ENCODE measurements at places on chromosomes 12 and 14.

DNA sequence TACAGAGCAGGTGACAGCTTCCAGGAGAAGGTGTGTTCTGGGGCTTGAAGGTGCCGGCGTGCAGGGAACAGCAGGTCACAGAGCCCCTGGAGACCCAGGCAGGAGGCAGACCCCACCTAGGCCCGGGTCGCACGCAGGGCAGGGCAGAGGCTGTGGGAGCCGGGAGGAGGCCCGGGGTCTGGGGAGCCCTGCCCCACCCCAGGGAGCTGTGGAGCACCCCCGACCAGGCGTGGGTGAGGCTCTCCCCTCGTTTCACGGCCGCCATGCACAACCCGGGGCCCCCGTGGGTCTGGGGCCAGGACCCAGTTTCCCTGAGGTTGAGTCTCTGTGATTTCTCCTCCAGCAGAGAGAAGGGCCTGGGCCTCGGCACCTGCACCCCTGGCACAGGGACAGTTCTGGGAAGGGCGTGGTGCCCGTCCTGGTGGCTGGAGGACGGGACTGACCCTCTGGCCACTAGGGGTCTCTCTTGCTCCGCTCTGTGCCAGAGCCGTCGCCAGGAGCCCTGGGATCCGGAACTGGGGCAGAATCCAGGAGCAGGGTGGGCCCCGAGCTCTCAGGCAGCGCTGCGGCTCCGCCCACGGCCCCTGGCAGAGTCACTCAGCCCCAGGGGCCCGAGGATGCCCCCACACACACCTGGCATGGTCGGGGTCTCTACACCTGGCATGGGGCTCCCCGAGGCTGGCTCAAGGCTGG, 75.2 kb upstream of the FBRSL1 start:
- peak; percentile 82 for DNase-seq

GRCh38 chr12:129615001-129615400, 288.8 kb downstream of the TMEM132D start:
- no peak for DNase-seq

GRCh38 chr12:53334822-53335221, 1.3 kb downstream of the SP7 start:
- DNase-seq: no peak

- no peak for DNase-seq
Measured at GRCh38 chr12:3038926-3039510, 38.2 kb upstream of the TSPAN9 start.

DNA sequence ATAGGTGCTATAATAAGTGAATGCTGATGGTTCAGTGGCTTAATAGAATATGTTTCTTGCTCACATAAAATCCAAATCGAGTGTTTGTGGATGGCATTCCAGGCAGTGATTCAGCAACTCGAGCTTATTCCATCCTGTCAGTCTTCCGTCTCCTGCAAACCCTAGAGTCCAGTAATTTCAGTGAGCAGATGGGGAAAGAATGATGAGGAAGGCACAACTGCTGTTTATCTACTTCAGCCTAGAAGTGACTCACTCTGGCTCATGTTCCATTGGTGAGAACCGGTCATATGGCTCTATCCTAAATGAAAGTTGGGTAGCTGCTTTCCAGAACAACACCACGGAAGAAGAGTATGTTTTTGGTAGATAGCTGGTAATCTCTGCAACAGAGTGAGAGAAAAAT, 421.8 kb upstream of the PDE3A start:
- no peak for DNase-seq

GRCh38 chr12:106863189-106863588, 88.7 kb downstream of the RIC8B start:
- DNase-seq: no peak

GRCh38 chr12:50258167-50258551, 25.2 kb downstream of the LIMA1 start:
- no peak for DNase-seq

GRCh38 chr12:20189767-20190166, 178.6 kb upstream of the PDE3A start:
- no peak for DNase-seq

- DNase-seq: no peak
Measured at GRCh38 chr14:78592616-78593219, 422.5 kb downstream of the NRXN3 start.

- DNase-seq: no peak
Measured at GRCh38 chr12:24537083-24537860, 411.6 kb downstream of the BCAT1 start.

DNA sequence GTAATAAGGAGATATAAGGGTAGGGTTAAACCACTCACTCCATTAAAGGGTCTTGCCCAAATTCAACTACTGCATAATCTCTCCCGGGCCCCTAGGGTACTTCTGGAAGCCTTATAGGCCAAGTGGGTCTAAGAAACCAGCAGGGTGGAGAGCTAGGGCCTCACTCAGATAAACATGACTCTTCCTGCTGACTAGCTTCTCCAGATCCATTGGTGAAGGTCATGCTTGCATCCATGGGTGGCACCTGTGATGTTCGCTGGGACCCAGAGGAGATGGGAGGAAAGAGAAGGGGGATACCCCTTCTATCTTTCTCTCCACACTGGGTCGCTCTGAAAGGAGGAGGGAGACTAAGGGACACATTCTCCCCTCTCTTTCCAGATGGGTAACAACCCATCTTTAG, 36.1 kb upstream of the HIGD1C start:
- DNase-seq: peak; percentile 18

Measured in OCI-LY7 (cell line).